ENCODE measurements at places on chromosomes 12 and 14. TPM values are rescaled to one million over a fixed set of nuclear protein-coding genes. Genes with fewer than 3 reads are reported as not detected.

Gene LRFN5
- 30.9 TPM for total RNA-seq

Gene C3AR1
- total RNA-seq = 6.0 TPM

Gene GALNT16
- 9.5 TPM for total RNA-seq

Gene CNTN1
- total RNA-seq = 745 TPM

Gene ITGA7
- 34.4 TPM for total RNA-seq

Gene RIPK3
- total RNA-seq = 3.1 TPM

Gene OTUB2
- total RNA-seq = 4.1 TPM

Gene FIGNL2
- 0.40 TPM for total RNA-seq

Gene MYF5
- total RNA-seq = not detected

Gene RTL1
- 0.44 TPM for total RNA-seq

Gene KIF5A
- total RNA-seq = 101 TPM

Gene PZP
- total RNA-seq = 0.39 TPM

Gene TAS2R9
- total RNA-seq = 0.44 TPM

Gene PAPLN
- 18.3 TPM for total RNA-seq

Gene NRIP2
- 1.9 TPM for total RNA-seq

Gene GZMB
- 0.69 TPM for total RNA-seq

Gene C12orf42
- total RNA-seq = 0.17 TPM

Gene KCNJ8
- 12.9 TPM for total RNA-seq

Gene WNT5B
- 12.2 TPM for total RNA-seq

Gene LMO3
- total RNA-seq = 113 TPM
